ENCODE measurements at places on chromosomes 3 and 15. TPM values are rescaled to one million over a fixed set of nuclear protein-coding genes. Genes with fewer than 3 reads are reported as not detected.

- no peak for DNase-seq
Measured at GRCh38 chr3:36060950-36061349, 319.4 kb upstream of the STAC start.

DNA sequence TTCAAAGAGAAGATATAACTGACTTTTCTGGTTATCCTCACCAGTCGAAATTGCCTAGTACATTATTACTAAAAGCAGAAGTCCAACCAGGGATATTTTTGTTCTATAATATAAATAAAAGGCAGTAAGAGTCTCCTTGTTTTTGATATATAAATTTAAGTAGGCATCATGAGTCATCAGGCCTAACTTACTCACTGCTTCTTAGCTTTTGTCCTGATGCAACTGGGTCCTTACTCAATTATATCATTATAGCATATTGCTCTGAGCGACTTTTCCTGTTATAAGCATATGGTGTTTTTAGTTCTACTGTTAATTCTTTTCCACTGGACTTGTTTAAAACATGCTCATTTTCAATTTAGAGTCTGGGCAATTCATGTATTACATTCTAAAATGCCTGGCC, 910.1 kb downstream of the MCTP2 start:
- no peak for DNase-seq

- DNase-seq, result no peak
Measured at GRCh38 chr3:87420171-87420570, 143.8 kb upstream of the POU1F1 start.

The NCKIPSD gene
- 34.7 TPM for total RNA-seq
